ENCODE measurements at places on chromosomes 5 and 9. TPM values are rescaled to one million over a fixed set of nuclear protein-coding genes. Genes with fewer than 3 reads are reported as not detected.

GRCh38 chr5:133232911-133233310 lies 181.1 kb downstream of the HSPA4 start:
- H3K36me3 ChIP-seq, result no peaks in the 10 kb centered on the region
- H3K4me3 ChIP-seq, result no peak overlapping the region

The NEUROG1 gene
- not detected for polyA plus RNA-seq

DNA sequence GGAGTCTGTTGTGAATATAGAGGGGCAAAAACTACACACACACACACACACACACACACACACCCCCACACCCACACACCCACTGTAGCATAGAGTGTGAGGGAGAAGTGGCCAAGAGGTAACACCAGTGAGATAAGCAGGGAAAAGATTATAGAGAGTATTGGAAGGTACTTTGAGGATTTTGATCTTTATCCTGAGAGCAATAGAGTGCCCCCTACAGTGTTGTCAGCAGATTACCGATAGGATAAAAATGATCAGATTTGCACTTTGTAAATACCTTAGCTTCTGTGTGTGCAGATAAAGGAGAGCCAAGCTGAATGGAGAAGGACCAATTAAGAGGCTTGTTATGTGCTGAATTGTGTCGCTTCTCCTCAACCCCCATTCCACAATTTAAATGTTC lies 32.3 kb downstream of the ERCC6L2 start:
- no peak for DNase-seq
- H3K4me3 ChIP-seq, result no peak overlapping the region
- no peaks in the 10 kb centered on the region for H3K36me3 ChIP-seq
- no peak overlapping the region for H3K27ac ChIP-seq
- no peaks in the 10 kb centered on the region for H3K27me3 ChIP-seq
- H3K4me1 ChIP-seq, result no peaks in the 10 kb centered on the region

DNA sequence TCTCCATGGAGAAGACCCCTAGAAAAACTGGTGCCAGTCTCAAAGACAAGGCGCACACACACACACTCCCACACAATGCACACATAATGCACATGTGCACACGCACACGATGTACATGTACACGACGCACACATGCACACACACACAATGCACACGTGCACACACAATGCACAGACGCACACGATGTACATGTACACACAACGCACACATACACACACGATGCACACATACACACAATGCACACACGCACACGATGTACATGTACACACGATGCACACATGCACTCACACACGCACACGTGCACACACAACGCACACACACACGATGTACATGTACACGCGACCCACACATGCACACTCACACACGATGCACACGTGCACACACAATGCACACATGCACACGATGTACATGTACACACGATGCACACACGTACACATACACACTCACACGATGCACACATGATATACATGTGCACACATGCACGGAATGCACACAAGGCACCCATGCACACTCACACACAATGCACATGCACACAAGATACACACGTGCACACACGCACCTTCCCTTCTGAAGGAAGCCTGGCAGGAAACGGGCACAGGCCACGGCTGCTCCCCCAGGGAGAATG lies 76.5 kb downstream of the VAV2 start:
- DNase-seq, result no peak
- H3K27ac ChIP-seq, result no peak overlapping the region
- H3K27me3 ChIP-seq, result no peaks in the 10 kb centered on the region

The NTNG2 gene
- 1.7 TPM for polyA plus RNA-seq

- H3K36me3 ChIP-seq, result no peaks in the 10 kb centered on the region
- no peaks in the 10 kb centered on the region for H3K4me1 ChIP-seq
- DNase-seq, result no peak
- H3K27ac ChIP-seq, result no peak overlapping the region
- H3K27me3 ChIP-seq, result no peaks in the 10 kb centered on the region
Measured at GRCh38 chr5:30194595-30194994, 998.9 kb upstream of the CDH6 start.

GRCh38 chr9:136665704-136666371 lies 3.1 kb downstream of the EGFL7 start:
- no peaks in the 10 kb centered on the region for H3K36me3 ChIP-seq
- peak overlapping the region; percentile 26 for H3K27ac ChIP-seq
- peak overlapping the region; percentile 33 for H3K4me3 ChIP-seq
- peaks cover 12% of the 10 kb centered on the region for H3K4me1 ChIP-seq
- H3K27me3 ChIP-seq, result no peaks in the 10 kb centered on the region

GRCh38 chr9:131651599-131651998 lies 88.3 kb downstream of the RAPGEF1 start:
- no peak overlapping the region for H3K27ac ChIP-seq
- DNase-seq, result peak; percentile 64
- H3K4me3 ChIP-seq, result no peak overlapping the region

DNA sequence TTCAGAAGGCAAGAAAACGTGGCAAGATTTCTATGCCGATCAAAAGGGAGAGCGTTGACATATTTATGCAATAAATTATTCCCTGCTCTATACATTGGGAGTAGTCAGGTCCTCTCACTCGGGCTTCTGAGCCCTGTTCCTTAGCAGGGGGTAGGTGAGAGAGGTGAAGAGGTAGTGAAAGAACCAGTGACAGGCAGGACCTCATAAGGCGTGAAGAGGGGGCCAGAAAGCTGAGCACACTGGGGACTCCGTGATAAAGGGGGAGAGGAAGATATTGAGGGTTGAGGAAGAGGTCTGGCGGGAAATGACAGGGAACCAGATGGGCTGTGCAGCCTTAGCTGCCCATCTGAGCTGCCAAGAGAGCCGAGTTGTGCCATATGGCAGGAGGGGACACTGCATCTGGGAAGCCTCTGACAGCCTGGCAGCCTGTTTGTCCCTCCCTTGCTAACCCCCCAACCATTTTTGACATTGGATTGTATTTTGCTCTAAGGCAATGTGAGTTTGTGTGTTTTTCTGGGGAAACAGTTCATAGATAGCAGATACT lies 782 bp upstream of the CDC20B start:
- H3K27ac ChIP-seq, result no peak overlapping the region
- no peak for DNase-seq
- peaks cover 58% of the 10 kb centered on the region for H3K27me3 ChIP-seq
- peak overlapping the region; percentile 39 for H3K4me3 ChIP-seq

DNA sequence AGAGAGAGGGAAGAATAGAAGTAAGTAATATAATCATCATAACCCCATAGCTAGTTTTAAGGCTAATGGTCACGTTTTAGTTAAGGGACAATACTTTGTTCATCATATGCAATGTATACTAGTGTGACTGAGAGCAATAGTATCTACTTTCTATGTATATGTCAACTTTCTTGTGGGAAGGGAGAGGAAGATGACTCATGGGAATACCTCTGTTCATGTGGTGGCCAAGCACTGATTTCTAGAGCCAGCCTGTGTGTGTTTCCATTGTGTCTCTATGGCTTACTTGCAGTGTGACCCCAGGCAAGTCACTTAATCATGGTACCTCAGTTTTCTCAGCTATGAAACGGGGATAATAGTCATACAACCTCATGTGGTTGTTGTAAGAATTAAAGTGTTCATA lies 639.6 kb downstream of the CETN3 start:
- H3K27me3 ChIP-seq, result no peaks in the 10 kb centered on the region
- H3K4me1 ChIP-seq, result no peaks in the 10 kb centered on the region
- H3K27ac ChIP-seq, result no peak overlapping the region
- H3K36me3 ChIP-seq, result no peaks in the 10 kb centered on the region
- no peak overlapping the region for H3K4me3 ChIP-seq

DNA sequence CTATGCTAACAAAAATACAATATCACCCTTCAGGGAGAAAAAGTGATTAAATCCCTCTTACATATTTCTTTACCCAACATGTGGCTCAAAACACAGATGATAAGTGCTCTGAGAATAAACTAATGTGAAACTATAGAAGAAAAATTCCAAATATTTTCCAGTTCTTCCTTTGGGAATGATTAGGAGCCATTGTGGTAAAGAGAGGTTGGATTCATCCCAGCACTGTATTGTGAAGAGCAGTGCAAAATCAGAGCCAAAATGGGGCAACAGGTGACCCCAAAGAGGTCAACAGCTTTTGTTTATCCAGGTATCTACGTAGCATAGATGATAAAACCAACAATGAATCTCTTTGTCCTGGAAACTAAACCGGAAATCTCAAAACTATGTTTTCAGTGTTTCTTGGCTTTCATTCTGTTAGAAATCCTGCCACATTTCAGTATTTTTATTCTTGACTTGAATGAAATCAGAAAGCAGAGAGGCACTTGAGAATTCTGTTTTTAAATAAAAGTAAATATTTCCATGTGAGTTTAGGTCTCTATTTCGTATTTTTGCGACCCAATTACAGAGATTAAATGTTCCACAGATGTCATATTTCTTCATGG lies 120.4 kb upstream of the FST start:
- no peaks in the 10 kb centered on the region for H3K27me3 ChIP-seq
- no peak overlapping the region for H3K4me3 ChIP-seq
- no peak overlapping the region for H3K27ac ChIP-seq
- DNase-seq, result peak; percentile 89
- no peaks in the 10 kb centered on the region for H3K36me3 ChIP-seq

DNA sequence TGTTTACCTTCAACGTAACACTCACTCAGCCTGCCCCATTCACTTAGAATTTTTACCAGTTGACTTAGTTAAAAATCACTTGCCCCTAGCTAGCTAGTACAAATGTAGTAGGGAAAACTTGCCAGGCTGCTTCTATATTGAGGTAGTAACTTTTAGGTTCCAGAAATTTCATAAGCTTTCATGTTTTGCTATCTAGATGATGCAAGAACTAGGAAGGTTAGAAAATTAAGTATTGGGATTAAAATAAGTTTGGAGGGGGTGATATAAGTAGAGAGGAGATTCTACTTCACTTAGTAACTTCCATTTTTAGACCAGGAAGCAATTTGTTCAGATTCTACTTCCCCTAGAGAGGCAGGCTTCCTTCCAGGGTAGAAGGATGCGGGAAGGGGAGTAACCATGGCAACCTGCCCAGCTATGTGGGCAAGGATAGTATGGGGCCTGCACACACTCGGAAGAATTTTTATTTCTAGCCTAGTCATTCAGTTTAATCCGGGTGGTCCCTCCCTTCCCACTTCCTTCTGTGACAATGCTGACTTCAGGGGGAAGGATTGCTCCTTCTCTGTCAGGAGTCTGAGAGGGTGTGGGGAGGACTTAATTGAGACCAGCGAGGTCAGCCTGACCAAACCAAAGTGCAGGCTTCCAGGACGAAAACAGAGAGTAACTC lies 4.2 kb downstream of the DAB2 start:
- no peaks in the 10 kb centered on the region for H3K36me3 ChIP-seq
- H3K4me3 ChIP-seq, result no peak overlapping the region
- no peak overlapping the region for H3K27ac ChIP-seq
- DNase-seq, result no peak
- H3K27me3 ChIP-seq, result no peaks in the 10 kb centered on the region
- peaks cover 7% of the 10 kb centered on the region for H3K4me1 ChIP-seq

The TNFAIP8 gene
- polyA plus RNA-seq, result 24.9 TPM

DNA sequence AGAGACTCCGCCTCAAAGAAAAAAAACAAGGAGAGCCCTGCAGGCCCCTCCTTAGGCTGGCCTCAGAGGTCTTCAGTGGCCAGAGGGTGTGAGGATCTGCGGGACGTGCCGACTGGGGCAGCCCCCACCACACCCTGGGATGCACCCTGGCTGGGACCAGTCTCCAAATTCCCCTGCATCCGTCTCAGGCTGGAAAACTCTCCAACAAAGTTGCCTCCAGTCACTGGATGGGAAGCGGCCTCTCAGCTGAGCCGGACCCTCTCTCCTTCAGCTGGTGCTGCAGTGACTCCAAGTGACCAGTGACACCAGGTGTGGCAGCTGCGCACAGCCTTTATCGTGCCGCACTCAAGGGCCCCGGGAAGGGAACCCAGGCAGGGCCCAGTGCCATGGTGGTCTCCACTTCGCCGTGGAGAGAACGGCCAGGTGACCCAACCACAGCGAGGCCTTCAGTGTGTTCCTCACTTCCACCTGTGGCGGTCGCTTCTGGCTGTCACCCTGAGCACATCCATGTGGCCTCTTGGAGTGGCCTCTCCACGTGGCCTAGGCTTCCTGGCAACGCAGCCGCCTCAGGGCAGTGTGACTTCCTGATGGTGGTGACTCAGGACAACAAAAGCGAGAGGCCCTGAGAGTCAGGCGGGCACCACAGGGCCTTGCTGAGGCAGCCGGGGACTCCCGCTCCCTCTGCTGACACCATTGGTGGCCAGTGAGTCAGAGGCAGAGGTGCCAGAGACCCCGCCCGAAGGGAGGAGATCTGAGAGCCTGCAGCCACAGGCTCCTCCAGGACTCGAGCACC lies 19.3 kb upstream of the CAMSAP1 start:
- no peaks in the 10 kb centered on the region for H3K27me3 ChIP-seq
- no peak overlapping the region for H3K27ac ChIP-seq
- no peaks in the 10 kb centered on the region for H3K36me3 ChIP-seq
- H3K4me3 ChIP-seq, result no peak overlapping the region
- DNase-seq, result no peak
- no peaks in the 10 kb centered on the region for H3K4me1 ChIP-seq

All from cardiac muscle cell (in vitro differentiated cells and primary cell).